ENCODE measurements at places on chromosomes 4 and X. TPM values are rescaled to one million over a fixed set of nuclear protein-coding genes. Genes with fewer than 3 reads are reported as not detected.

DNA sequence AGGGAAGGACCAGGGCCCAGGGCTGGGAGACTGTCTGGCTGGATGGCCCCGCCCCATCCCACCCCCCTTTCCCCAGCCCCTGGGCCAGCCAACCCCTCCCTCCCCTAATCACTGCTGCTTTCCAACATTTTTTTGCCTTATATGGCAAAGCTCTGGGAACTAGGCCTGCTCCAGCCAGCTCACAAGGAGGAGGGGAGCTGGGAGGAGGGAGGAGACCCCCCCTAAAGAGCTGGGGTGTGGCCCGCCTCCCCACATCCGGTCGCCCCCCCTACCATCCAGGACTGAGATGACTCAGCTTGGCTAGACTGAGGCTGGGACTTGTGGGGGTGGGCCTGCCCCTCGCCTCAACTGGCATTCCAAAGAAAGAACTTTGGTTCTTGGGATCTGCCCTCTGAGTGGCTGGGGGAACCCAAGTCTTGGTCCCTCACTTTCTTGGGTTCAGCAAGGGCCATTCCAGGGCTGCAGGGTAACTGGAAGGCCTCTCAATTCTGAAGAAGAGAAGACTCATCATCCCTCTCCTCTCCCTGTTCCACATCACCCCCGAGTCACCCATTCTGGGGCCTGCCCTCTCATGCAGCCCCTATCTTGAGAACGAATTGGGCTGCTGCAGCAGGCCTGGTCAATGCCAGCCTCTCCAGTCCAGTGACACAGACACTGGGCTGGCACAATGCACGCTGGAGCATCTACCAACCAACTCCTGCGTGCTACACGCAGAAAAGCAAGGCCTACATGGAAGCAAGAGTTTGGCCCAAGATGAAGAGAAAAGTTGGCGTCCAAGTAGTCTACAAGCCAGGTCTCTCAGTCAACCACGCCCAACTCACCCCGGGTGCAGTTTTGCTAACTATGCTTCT is 4.8 kb downstream of the FLNA start:
- DNase-seq: peak; percentile 91

DNA sequence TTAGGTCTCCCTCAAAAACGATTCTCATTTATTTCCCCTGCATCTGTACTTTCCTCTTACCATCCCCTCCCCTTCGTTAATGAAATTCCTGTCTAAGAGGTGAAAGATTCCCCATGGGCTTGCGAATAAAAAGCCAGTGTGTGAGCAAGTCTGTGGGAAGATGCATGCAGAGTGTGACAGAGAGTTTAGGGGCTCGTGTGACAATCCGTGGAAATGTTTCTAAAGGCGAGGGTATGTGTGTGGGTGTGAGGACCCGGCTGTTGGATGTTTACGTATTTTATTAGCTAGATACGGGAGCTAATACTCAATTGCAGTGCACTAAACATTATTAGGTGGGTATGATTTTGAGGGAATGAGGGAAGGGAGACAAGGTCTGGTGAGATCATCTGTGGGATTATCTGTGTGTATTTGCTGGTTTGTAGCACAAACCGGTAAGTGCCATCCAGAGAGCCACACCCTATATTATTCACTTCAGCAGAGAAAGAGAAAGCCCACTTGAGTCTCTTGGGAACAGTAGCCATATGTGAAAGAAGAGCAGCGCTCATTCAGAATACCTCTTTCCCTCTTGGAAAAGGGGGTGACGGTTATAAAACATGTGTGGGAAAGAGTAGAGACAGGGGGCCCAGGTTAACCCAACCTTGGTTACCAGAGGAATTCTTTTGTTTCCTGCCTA is 893 bp upstream of the HOPX start:
- no peak for DNase-seq

DNA sequence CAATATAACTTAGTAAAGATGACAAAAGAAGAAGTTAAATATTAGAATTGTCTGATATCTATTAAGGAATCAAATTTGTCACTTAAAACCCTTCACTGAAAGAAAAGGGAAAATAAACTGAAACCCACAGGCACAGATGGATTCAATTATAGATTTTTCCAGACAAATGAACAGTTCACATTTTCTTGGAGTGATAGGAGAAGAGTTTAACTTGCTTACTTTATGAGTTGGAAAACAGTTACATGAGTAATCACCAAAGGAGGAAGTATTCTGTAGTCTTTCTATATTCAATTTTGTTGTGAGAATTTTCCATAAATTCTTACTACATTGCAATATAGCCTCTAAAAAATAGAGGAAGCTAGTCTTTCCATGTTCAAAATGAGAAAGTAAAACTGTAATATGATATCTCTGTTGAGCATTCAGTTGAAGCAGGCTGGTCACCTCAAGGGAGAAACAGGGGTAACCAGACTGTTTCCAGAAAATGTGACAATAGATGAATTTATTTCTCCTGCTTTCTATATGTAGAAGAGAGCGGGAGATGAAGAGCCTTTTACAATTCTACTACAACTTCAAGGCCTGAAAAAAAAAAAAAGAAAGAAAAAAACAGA is 330.3 kb upstream of the EPHA5 start:
- DNase-seq: no peak

- DNase-seq: no peak
Measured at GRCh38 chr4:63459329-63459728, 949.9 kb downstream of the TECRL start.

DNA sequence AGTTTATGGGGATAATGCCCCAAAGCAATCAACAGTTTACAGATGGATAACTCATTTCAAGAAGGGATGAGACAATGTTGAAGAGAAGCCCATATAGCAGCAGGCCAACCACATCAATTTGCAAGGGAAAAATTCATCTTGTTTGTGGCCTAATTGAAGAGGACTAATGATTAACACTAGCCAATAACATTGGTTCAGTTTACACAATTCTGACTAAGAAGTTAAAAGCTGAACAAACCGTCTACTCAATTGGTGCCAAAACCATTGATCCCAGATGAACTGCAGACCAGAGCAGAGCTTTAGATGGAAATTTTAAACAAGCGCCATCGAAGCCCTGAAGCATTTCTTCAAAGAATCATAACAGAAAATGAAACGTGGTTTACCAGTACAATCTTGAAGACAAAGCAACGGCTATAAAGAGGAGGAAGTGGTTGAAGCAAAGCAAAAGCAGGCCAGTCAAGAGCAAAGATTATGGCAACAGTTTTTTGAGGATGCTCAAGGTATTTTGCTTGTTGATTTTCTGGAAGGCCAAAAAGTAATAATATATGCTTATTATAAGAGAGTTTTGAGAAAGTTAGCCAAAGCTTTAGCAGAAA is 20.5 kb upstream of the BLTP1 start:
- DNase-seq: no peak

DNA sequence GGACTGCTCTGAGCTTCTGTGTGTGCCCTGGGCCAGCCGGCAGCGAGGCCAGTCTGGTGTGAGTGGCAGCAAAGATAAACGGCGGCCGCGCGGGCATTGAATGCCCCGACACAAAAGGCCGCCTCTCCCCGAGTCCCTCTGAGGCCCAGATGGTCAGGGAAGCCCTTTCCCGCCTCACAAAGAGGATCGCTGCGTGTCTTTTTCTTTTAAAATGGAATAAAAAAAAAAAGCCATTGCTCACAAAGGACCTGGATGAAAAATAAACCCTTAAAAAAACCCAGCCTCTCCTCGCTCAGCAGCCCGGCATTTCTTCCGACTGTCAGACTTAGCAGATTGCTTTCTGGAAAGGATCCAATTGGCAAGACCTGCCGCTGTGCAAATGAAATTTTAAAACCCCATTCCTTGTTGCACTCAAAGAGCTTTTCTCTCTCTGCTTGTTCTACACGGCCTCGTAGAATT is 578.7 kb downstream of the BCOR start:
- DNase-seq: no peak

DNA sequence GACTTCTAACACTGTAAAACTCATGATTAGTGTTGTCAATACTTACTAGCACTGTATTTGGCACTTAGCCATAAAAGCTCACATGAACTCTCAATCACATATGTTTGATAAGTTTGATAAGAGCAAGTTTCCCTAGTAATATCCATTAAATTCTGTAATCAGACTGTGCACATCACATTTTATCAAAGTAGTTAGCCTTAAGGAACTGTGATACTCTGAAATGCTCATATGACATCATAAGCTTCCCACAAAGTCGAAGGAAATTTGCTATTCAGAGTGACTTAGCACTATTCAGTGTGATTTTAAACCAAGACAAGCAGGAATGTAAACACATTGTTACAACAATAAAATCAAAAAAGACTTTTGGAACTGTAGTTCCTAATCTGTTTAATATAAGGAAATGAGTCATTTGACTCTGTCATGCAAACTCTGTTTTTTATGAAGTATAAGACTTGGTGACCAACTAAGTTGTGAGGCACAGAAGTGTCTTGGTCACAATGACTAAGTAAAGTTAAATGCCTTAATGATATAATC is 6.7 kb downstream of the SLC7A11 start:
- peak; percentile 78 for DNase-seq

DNA sequence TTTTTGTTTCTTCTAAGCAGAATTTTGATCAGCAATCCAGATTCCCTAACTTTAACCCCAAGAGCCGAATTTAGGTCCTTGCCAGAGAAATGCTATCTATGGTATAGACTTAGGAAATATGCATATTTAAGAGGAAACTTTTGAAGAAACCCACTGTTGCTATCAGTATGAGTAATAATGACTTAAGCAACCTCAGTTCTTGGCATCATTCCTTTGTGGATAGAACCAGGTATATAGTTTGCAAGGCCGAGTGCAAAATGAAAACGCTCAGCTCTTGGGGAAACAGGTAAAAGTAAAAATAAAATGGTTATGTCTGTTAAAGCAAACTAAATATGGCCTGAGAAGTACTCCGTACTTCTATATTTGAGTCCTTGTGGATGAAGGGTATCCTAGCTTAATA is 78.1 kb downstream of the ARSF start:
- DNase-seq: no peak

DNA sequence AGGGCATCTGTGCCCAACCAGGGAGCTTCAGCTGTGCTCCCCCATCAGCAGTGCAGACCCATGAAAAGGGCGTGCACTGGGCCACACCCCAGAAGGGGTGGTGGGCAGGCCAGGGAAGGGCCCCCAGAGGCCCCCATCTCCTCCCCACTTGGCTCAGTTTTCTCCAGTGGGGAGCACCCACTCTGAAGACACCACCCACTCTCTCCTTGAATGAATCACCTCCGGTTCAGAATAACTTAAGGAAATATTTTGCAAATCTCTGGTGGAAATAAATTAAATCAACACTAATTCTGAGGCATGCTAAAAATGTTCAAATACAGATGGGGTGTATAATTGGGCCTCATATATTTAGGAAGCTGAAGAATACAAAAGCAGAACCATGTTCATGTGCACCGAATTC is 41.3 kb upstream of the PPP2R2C start:
- DNase-seq: no peak

GRCh38 chrX:96438803-96439202 is 245.8 kb upstream of the DIAPH2 start:
- no peak for DNase-seq

- no peak for DNase-seq
Measured at GRCh38 chr4:33802578-33802977, 2441.7 kb downstream of the ARAP2 start.

DNA sequence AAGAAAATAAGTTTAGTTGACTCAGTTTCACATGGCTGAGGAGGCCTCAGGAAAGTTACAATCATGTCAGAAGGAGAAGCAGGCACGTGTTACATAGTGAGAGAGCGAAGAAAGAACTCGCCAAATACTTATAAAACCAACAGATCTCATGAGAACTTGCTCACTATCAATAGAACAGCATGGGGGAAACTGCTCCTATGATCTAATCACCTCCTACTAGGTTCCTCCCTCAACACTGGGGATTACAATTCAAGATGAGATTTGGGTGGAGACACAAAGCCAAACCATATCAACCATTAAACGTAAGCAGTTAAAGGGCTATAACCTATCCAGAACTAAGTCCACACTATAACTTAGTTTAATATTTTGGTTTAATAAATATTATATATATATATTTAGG is 113.8 kb upstream of the ADGRL3 start:
- DNase-seq: no peak

DNA sequence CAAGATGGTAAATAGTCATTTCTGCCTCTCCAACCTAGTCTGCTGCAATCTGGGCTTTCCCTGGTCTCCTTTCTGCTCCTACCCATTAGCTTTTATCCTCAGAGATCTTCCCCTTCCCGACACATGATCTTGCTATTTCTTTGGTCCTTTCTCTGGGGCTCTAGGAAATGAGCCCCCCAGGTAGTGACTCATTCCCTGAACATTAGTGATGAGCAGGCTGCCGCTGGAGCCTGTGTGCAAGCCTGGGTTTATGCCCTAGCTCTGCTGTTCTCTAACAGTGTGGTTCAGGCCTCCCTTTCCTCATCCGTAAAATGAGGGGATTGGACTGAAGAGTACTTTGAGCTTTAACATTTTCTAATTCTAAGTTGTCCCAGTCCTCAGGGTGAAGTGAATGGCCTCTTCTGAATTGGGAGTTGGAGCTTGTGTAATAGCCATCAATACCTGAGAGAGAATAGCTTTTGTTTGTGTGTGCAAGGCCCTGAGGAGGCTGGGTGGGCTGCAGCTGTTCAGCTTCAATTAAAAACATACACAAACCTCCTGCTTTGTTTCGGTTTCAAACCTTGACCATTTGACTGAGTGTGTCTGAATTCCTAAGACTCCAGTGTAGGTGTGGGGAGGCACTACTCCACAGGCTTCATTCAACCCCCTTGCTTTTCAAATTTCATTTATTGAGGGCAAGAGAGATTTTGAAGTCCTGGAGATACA is 115.6 kb upstream of the SCML1 start:
- no peak for DNase-seq

DNA sequence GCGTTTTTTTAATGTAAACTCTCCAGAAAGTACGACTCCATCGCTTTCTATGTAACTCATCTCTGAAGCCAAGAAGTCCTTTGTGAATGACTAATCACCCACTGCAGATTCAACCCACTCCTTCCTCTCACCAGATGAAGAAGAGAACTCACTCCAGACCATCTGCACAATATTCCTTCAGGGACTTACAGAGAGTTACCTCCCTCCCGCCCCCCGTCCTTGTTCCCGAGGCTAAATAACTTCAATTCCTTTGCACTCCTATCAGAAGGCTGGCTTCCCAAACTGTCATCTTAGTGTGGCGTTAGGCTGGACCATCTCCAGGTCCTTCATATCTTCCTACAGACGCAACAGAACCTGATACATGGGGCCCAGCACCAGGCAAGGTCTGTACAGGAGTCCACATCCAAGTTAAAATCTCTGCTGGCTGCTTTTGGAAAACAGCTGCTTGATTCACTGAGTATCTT is 82.4 kb downstream of the AFAP1 start:
- DNase-seq: peak; percentile 95

DNA sequence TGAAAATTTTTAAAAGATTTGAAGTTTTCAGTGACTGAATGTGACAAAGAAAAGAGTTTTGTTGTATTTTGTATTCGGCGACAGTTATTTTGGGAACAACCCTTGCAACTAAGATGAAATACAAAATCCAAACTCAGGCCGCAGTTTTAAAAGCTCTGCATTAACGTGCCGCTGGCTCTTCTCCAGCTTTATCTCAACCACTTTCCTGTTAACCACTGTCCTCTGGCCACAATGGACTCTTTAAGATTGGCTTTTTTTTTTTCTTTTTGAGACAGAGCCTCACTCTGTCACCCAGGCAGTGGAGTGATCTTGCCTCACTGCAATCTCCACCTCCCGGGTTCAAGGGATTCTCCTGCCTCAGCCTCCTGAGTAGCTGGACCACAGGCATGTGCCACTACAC is 22.1 kb upstream of the AMTN start:
- DNase-seq: no peak

- DNase-seq: no peak
Measured at GRCh38 chr4:146176891-146177290, 1.4 kb downstream of the LSM6 start.

GRCh38 chr4:11488657-11489452 is 60.2 kb upstream of the HS3ST1 start:
- DNase-seq: no peak

Gene COX7B2
- polyA plus RNA-seq: not detected

Gene CENPE
- 2.4 TPM for polyA plus RNA-seq

Gene MMRN1
- polyA plus RNA-seq: not detected

Gene ARL9
- 0.68 TPM for polyA plus RNA-seq

Gene FAM199X
- 7.1 TPM for polyA plus RNA-seq

All from AG04450 (cell line).